ENCODE measurements at places on chromosomes 1 and 21.
A peak's percentile ranks its signal among the peaks of the same experiment; 100 is the strongest.

- DNase-seq: no peak
These were observed 10.6 kb downstream of the ZBTB17 start for GRCh38 chr1:15965228-15965767.

- DNase-seq: peak; percentile 65
These were observed 83.6 kb downstream of the SIK1 start for GRCh38 chr21:43343095-43343991.

DNA sequence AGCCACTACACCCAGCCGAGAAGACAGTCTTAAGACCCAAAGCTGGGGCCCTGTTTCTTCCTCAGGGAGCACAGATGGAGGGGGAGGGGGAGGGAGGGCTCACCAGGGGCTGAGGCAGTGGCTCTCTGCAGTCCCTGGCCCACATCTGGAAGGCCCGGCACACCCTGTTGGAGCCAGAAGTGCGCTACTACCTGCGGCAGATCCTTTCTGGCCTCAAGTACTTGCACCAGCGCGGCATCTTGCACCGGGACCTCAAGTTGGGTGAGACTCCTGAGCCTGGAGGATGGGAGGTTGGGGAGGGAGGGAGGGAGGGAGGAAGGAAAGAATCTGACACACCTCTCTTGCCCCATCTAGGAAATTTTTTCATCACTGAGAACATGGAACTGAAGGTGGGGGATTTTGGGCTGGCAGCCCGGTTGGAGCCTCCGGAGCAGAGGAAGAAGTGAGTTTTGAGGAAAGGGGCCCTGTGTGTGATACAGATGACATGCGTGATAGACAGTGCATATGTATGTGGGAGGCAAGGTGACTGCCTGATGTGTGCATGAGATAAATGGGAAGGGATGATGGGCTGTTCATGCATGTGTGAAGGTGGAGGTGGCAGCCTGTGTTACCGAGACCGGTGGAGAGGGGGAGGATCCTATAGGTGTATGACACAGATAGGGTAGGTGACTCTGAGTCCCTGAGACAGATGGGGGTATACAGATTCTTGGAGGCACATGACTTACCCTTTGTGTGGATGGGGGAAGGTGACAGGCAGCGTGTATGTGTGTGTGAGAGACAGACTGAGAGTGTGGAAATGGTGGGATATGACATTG is 1.5 kb downstream of the PLK3 start:
- DNase-seq: no peak

DNA sequence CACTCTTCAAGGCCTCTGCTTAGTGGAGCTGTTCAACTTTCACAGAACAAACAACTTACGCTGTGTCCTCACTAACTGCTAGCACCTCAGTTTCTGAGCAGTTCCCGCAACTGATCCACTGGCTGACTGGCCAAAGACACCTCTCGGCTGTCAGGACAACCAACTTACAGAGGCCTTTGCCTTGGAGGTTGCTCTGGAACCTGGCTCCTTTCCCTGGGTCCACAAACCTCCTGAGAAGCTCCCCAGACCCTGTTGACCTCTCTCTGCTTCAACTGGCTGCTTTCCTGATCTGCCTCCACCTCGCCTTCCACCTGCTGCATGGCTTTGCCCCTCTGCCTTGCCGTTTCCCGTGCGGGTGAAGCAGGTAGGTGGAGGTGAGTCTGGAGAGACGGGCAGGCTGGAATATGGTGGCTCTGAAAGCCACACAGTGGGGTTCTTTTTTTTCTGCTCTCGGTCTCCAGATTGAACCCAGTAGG is 13.0 kb downstream of the BTBD19 start:
- no peak for DNase-seq

DNA sequence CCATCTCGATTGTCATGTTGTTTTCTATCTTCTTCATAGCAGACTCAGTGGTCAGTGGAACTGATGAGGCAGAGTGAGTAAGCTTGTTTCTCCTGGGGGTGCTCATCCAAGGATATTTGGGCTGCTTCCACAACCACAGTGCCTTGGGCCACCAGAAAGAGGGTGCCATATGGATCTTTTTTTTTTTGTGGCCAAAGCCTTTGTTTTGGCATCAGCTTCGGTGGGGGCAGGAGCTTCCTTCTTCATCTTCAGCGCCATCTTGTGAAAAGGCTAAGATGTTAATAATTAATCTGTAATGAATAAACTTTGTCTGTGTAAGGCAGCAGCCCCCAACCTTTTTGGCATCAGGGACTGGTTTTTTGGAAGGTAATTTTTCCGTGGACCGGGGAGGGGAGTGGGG is 6.6 kb upstream of the PLPP3 start:
- DNase-seq: no peak

DNA sequence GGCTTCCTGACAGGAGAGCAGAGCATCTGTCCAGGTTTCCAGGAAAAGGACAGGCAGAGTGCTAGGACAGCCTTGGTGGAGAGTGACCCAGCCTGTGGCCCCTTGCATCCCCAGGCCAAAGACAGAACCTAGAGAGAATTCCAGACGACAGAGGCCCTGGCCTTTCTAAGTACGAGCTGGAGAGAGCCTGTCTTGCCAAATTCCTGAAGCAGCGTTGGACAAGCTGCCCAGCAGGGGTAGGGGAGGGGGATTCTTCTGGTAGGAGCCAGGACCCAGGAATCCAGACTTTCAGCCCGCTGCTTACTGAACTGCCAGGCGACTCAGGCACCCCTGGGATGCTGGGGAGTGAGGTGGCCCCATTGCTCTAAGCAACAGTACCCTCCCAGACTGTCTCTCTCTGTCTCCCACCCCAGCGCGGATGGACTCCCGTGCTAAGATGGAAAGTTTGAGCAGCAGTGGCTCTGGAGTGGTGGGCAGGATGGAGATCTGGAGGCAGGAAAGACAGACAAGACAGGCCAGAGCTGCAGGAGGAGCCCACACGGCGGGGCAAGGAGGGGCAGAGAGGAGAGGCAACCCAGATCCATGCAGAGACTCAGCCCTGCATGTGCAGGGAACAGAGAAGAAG is 8.8 kb upstream of the PEAR1 start:
- no peak for DNase-seq

GRCh38 chr1:2270260-2271100 is 42.4 kb downstream of the SKI start:
- no peak for DNase-seq

GRCh38 chr1:213861841-213862240 is 125.9 kb upstream of the PROX1 start:
- no peak for DNase-seq

DNA sequence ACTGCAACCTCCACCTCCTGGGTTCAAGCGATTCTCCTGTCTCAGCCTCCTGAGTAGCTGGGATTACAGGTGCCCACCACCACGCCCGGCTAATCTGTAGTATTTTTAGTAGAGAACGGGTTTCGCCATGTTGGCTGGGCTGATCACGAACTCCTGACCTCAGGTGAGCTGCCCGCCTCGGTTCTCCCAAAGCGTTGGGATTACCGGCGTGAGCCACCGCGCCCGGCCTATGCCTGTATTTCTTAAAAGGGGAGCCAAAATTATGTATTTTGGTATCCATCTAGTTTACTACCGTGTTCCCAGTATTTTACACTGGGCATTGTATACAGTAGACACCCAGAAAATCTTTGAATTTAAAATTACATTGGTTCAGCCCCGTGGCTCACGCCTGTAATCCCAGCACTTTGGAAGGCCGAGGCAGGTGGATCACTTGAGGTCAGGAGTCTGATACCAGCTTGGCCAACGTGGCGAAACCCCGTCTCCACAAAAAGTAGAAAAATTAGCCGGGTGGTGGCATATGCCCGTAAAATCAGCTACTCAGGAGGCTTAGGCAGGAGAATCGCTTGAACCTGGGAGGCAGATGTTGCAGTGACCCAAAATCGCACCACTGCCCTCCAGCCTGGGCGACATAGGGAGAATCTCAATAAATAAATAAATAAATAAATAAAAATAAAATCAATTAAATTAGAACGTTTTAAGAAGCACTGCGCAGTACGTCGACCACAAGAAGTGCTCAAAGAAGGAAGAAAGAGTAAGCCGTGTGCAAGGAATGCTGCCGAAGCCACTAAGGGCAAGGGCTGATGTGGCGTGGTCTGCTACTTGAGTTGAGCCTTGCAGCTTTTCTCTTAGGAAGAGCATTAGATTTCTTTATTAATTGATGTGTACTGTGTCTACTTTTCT is 1.5 kb upstream of the THRAP3 start:
- no peak for DNase-seq

- no peak for DNase-seq
These were observed 36.7 kb upstream of the RASAL2 start for GRCh38 chr1:178057141-178057765.

DNA sequence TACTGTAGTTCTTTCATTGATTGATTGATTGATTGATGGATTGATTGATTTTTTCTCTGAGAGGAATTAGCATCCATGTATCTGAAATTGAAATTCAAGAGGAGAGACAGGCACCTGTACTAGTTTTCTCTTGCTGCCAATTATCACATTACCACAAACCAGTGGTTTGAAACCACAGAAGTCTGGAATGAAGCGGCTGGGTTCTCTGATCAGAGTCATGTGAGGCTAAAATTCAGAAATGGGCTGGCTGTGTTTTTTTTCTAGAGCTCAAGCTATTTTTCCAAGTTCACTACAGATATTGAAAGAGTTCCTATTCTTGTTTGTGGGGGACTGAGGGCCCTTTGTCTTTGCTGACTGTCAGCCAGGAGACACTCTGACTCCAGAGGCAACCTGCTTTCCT is 10.0 kb downstream of the NBPF3 start:
- no peak for DNase-seq

- no peak for DNase-seq
These were observed 22.8 kb upstream of the ELOA start for GRCh38 chr1:23720256-23720995.

- DNase-seq: no peak
These were observed 24.8 kb downstream of the TP53BP2 start for GRCh38 chr1:223820971-223821370.

DNA sequence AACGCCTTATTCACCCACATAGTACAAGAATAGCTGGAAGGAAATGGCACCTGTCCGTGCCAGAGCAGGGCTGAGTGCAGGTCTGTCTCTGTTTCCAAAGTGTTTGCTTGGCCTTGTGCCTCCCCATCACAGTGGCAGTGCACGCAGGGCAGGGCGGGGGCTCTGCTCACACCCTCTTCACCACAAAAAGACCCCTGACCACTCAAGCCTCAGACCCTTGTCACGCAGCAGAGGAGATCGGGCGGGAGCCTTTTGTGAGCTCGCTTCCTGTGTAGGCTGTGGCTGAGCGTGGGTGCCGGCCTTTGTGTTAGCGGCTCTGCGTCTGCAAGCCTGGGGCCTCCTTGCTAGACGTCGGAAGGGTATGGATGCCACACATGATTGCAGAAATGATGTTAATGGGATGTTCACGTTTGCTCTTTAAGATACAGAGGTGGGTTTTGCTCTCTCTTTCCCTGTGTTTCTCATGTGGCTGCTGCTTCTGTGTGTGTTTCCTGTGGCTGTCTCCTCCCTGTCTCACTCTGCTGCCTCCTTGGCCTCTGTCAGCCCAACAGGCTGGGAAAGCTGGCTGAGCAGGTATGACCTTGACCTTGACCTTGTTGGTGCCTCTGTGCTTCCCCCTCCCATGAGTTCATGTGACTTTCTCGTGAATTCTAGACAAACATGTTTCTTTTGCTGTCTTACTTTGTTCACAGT is 45.4 kb downstream of the S100B start:
- DNase-seq: peak; percentile 12

DNA sequence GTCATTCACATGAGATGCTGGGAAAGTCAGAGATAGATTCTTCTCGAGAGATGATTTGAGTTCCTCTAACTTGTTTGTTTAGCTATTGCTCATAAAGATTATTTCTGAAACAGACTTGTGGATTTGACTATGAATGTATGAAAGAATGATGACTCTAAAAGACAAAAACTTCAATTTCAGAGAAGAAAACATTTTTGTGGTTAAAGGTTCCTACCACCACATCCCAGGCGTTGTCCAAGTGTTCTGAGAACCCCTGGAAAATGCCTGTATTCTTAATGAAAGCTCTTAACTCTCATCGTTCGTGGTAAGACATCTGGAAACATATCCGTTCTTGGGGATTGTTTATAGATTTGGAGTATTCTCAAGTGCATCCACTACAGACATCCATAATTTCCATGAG is 228.7 kb downstream of the BARHL2 start:
- DNase-seq: no peak

DNA sequence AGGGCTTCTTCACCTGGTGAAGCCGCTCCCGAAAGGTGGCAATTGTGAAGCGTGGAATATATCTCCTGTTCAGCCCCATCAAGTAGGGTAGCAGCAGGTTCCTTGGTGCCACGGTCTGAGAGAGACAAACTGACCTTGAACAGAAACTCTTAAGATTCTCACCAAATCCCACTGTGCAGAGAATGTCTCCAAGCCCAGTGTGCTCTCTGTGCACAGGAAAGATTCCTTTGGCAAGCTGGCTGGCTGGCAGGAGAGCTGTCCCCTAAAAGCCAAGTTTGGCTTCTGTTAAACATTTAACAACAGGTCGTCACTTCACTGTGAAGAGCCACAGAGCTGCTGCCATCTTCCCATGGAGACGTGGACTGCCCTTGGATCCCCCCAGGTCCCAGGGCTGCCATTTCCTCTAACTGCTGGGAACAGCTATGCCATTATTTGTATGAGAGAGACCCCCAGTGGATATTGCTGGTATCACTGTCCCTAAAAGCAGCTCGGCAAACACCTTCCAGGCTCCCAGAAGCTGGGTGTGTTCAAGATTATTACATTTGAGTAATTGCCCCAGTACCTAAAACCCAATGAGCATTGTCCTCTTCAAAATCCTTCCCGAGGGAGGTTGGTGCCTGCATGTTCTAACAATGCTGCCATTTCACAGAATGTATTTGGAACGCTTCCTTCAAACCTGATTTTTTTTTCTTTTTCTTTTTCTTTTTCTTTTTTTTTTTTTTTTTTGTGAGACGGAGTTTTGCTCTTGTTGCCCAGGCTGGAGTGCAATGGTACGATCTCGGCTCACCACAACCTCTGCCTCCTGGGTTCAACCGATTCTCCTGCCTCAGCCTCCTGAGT is 71.8 kb downstream of the CD58 start:
- DNase-seq: peak; percentile 85

DNA sequence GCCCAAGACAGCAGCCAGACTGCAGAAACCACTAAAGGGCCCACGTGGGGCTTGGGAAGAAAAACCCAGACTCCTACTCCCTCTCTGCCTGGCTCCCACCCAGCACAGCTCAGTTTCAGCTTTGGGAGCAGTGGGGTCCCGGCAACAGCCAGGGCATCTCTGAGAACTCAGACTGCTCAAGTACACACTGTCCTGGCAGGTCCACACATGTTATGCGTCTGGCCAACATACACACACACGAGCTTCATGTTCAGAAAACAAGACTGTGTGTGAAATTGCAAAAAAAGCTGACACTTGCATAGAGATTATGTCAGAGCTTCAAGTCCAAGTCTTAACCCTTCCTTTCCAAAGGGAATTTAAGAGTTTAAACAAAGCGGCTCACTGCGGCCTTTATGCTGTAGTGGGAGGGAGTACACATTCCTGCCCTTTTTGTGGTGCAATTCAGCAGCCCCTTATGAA is 136.6 kb upstream of the CD34 start:
- no peak for DNase-seq

- no peak for DNase-seq
These were observed 338.3 kb downstream of the LTN1 start for GRCh38 chr21:28654406-28654805.

DNA sequence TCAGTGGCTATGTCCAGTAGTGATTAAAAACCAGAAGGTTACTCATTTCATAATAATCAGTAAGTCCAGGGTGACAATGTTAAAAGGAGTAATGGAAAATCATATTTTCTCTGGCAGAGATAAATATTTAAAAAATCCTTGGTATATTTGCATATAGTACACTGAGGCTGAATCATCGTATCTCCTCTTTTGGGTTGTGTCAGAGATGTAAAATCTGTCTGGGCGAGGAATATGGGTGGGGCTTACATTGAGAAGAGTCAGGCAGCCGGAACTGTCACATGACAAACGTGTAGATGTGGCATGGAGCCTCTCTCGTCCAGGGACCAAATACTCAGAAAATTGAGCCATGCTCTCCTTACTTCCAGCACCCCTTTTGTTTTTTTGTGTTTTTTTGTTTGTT is 120.9 kb downstream of the FMN2 start:
- DNase-seq: no peak
